ENCODE measurements at places on chromosomes 3 and 15.

DNA sequence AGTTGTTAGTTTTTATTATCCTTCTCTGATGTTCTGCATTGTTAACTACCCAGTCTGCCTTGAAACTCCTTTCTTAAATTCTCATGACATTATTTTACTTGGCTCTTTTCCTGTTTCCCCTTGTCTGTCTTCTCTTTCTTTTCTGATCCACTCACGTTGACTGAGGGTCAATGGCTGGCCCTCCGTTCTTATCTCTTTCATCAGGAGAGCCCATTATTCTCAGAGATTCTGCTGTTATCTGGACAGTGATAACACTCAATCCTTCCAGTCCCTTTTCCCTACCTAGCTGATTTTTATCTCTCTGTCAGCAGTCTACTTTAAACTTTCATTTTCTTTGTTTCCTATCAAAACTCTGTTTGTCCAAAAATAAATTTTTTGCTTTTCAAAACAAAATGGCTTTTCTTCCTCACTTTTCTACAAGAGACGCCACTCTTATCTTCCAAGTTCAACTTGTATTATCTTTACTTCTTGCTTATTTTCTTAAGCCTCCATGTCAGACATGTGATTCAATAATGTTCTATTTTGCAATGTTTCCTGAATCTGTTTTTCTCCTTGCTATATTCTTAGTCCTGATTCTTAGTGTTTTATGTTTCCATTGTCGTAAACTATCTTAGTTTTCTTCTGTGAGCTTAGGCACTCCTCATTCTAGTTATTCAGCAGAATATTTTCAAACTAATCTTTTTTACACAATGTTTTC lies 120.2 kb downstream of the NEDD4 start:
- DNase-seq = no peak

- DNase-seq = no peak
Observed at GRCh38 chr3:81005992-81006391, 755.5 kb downstream of the GBE1 start.

DNA sequence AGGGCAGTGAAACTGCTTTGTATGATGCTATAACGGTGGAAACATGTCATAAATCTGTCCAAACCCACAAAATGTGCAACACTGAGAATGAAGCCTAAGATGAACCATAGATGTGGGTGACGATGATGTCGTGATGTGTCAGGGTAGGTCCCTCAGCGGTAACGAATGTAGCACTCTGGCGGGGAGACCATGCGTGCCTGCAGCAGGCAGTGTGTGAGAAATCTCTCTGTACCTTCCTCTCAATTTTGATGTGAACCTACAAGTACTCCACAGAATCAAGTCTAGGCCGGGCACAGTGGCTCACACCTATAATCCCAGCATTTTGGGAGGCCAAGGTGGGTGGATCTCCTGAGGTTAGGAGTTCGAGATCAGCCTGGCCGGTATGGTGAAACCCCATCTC lies 268.2 kb upstream of the LYSMD4 start:
- DNase-seq = no peak

DNA sequence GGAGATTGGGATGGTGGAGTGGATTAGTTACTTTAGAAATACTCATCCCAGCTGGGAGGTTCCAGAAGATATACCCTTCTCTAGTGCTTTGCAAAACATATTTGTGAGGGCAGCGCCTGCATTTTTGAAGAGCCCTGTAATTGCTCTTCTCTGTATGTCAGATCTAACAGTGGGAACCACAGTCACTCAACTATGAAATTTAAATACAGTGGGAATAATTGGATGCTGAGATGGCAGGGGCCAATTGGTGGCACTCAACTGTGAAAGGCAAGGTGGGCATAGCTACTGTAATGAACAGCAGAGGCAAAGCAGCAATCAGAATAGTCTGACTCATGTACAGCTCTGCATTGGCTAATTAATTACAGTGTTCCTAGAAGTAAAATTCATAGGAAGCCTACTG lies 22.2 kb upstream of the TBC1D23 start:
- no peak for DNase-seq

DNA sequence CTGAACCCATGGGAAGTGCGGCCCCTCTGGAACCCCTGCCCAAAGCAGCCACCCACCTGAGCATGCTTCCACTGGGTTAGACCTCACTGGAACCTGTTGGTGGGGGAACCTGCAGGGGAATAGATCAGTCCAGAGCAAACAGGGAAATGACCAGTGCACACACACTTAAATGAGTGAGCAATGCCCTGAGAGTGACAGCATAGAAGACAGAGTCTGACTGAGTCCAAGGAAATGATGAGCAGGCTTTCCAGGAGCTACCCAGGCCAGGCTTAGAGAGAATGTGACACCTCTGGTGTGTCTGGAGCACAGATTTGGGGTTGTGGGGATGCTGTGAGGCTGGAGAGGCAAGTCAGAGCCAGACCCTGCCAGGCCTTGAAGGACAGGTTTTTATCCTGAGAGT lies 28.5 kb downstream of the PLA1A start:
- no peak for DNase-seq

GRCh38 chr15:62515696-62516395 lies 350.8 kb upstream of the C2CD4B start:
- no peak for DNase-seq

- no peak for DNase-seq
Observed at GRCh38 chr15:40894681-40895448, 615 bp downstream of the VPS18 start.

DNA sequence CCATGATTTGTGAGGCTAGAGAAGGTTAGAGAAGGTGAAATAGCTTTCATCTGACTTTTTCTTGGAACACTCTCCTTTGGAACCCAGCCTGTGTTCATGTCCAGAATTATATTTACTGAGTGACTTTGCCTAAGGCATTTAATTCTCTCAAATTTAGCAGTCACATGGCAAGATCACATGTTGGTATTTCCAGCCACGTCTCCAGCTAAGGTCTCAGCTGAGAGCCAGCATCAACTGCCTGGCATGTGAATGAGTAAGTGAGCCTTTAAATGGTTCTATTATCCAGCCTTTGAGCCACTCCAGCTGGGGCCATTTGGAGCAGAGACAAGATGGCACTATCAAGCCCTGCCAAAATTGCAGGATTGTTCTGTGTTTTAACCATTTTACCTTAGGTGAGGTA lies 130.2 kb upstream of the SGO1 start:
- DNase-seq = no peak

- DNase-seq = no peak
Observed at GRCh38 chr15:82538961-82539690, 1.1 kb downstream of the RPS17 start.

DNA sequence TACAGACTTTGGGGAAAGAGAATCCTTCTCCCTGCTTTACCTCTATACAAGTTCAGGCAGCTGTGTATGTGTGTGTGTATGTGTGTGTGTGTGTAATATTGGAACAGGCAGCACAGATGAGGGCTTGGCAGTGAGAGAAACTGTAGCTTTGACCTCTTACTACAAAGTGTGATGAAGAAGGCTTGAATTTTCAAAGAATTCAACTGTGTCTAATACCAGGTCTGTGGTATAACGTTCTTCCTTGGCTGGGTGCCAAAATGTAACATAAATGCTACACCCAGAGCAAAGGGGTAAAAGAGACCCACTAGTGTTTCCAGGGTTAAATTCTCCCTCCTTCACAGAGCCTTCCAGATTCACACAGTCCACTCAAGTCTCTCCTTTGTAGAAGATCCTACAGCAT lies 51.1 kb downstream of the CHST2 start:
- DNase-seq = no peak

DNA sequence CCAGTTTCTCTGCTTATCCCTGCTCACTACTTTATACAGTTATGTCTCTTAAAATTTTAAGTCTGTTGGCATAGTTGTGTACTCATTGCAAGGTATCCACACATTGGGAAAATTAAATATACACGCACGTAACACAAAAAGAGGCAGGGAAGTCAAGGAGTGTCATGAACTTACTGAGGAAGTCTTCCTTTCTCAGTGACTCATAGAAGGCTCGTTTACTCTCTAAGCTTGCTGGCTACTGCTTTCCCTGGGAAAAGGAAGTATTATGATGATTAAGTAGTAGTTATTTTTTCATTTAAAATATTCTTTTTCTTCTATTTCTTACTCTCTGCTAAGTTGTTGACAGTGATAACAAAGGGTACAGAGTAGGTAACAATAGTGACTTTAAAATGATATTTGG lies 287.3 kb downstream of the UBE2E2 start:
- DNase-seq = no peak

DNA sequence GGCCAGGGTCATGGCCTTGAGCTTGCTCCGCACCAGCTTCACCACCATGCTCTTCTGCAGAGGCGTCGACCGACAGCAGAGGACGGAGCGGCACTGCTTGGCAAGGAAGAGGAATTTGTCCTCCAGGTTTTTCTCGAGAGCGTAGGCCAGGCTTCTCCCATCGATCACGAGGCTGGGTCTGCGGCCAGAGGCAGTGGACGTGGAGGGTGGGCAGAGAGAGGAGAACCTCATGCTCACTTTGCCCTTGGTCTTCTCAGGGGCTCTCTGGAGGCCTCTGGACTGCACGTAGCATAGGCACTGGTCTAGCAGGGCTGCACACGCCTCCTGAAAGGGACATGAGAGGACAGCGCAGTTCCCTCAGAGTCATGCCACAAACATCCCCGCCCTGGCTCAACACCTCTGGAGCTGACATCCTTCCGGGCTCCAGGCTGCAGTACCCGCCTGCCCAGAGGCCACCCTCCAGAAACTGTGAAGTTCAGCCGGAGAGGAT lies 168.3 kb downstream of the ATP10A start:
- DNase-seq = no peak

DNA sequence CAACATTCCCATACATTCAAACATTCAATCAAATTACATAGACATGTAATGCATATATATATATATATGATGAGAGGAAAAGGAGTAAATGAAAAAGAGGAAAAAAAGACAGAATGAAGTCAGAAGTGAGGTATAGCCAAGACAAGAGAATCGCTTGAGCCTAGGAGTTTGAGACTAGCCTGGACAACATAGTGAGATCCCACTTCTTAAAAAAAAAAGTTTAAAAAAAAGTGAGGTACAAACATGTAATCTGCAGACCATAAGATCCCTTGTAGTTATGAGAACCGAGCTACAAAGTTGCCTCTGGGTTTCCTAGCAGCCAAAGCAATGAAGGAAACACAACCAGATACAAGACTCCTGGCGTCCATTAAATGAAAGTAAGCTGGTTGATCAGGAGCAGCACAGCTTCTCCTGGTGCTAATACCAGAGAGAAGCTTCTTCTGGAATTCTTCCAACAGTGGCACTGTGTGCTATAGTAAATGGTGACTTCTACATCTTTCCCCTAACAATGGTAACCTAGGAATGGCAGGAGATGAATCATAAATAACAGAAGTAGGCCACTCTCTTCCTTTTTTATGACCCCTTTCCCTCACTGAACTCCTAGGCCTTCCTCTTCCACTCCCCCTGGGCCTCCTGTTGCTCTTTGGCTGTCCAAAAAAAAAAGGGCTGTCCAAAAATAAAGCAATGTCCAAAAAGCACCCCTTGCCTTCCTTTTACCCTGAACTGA lies 3.5 kb downstream of the KCNMB3 start:
- no peak for DNase-seq

GRCh38 chr3:177694316-177694715 lies 497.0 kb upstream of the TBL1XR1 start:
- no peak for DNase-seq

DNA sequence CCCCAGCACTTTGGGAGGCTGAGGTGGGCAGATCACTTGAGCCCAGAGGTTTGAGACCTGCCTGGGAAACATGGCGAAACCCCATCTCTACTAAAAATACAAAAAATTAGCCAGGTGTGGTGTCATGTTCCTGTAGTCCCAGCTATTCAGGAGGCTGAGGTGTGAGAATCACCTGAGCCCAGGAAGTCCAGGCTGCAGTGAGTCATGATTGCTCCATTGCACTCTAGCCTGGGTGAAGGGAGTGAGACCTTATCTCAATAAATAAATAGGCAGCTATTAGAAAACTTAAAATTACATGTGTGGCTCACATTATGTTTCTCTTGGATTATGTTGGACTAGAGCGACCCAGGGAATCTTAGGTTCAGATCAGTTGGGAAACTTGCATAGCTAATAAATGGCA lies 69.7 kb downstream of the RPLP1 start:
- no peak for DNase-seq

DNA sequence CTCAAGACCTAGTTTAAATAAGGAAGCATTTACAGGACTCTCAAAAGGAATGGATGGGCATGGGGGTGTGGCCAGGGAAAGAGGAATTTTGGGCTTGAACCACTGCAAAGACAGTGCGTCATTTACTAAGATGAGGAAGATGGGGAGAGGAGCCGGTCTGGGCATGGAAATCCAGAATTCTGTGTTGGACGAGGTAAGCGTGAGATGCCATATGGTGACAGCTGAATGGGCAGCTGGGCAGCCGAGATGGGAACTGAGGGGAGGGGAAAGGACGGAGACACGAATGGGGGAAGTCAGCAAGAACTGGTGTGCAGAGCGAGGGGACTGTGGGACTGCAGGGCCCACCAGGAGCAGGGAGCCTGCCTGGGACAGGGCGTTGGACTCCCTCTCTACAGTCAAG lies 24.2 kb downstream of the TMEM44 start:
- DNase-seq = no peak

- DNase-seq = no peak
Observed at GRCh38 chr15:80441041-80441440, 36.9 kb downstream of the ARNT2 start.

GRCh38 chr3:142180761-142181362 lies 31.5 kb upstream of the TFDP2 start:
- DNase-seq = no peak

DNA sequence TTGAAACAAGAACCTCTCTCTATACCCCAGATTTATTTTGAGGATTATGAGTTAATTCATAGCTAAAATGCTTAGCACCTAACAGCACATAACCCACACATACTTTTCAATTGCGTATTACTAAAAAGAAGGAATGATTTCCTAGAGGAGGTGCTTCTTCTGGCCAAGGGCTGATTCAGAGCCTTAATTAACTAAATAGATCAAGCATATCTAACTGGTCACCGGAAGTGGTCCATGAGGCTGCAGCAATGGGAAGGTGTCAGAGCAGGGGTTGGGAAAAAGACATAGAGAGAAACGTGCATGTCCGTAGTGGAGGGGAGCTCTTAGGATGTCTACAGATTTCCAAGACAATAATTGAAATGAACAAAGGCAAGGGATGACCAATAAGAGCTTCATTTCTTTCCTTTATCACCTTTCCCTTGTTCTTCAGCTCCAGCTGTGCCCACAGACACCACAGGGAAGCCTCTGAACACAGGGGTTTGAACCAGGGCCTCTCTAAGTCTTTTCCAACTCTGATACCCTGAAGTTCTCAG lies 467 bp downstream of the HGD start:
- DNase-seq = no peak

DNA sequence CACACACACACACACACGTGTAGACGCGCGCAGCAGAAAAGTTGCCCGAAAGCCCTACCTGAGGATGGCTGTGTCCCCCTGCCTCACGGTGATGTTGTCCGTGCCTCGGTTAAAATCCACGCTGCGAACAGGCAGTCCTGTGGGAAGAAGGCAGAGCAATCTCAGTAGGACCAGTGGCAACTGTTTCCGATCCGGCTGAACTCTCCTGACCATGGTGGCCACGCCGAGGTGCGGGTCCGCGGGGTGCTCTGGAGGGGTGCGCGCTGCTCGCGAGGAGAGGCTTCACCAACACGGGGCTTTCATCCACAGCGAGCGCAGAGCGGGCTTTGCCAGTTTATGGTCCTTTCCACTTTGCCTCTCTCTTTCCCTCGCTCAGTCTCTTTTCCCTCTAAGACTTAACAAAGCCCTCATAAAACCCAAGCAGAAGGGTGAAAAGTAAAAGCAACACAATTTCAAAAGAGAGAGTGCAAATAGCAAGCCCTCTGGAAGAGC lies 422 bp downstream of the LSAMP start:
- DNase-seq = no peak

Data from hippocampal formation (tissue), 2 donors.